ENCODE measurements at places on chromosomes 13 and 19.

GRCh38 chr13:23579896-23580683 is 9.9 kb downstream of the TNFRSF19 start:
- DNase-seq = no peak

DNA sequence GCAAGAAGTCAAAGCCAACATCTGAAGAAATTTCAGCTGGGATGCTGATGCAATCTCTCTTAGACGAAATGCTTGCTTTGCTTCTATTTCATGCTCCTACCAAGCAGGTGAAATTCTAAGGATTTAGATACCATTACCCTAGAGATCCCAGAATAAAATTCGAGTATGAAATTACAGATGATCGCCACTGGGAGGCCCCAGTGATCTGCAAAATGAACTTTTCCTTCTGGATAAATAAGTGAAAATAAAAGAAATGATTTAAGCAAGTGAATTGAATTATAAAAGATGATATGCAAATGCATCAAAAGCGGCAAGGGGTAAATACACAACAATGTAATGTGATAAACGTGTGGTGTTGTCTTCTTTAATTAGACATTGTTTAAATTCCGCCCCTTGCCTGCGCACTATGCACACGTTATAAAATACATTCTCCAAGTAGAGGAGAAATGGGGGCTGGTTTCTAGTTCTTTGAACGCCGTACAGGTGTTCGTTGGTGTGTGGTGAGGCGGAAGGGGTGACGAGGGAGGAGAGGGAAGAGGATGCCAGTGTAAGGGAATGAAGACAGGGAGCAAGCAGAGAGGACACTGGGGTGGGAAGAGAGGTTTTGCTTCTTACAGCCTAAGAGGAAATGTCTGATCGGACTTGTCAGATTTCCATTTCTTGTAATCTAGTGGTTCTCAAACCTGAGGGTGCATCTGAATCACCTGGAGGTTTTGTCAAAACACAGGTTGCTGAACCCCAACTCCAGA is 58.0 kb downstream of the ERCC5 start:
- DNase-seq = no peak

DNA sequence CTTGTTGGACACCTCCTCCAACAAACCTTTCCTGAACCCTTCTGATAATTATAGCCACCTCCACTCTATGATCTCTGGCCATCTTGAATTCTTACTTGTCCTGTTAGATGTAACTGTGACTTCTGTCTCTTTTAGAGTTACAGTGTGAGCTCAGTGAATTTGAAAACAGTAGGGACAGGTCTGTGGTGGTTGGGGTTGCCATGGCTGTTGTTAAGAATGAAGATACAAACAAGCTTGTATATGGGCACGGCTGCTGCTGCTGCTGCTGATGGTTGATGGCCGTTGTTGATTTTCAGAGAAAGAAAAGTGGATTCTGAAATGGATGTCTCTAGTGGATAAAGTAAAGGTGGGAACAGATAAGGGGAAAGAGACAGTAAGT is 101.5 kb downstream of the STARD13 start:
- DNase-seq = no peak

DNA sequence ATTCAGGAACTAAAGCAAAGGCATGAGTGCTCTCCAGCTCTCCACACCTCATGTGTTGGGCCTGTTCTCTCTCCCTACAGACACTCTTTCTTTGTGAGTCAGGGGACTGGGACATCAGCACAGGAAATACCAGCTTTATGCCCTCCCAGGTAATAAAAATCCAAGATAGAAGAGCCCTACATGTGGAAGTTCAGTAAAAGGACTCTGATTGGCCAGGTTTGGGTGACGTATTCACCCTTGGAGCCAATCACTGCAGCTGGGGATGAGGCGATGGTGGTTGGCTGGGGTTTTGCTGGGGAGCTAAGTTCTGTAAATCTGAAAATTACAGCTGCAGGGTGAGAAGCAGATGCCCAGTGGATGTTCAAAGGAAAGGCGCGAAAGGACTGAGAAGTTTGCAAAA is 32.5 kb downstream of the CCDC70 start:
- DNase-seq = no peak

DNA sequence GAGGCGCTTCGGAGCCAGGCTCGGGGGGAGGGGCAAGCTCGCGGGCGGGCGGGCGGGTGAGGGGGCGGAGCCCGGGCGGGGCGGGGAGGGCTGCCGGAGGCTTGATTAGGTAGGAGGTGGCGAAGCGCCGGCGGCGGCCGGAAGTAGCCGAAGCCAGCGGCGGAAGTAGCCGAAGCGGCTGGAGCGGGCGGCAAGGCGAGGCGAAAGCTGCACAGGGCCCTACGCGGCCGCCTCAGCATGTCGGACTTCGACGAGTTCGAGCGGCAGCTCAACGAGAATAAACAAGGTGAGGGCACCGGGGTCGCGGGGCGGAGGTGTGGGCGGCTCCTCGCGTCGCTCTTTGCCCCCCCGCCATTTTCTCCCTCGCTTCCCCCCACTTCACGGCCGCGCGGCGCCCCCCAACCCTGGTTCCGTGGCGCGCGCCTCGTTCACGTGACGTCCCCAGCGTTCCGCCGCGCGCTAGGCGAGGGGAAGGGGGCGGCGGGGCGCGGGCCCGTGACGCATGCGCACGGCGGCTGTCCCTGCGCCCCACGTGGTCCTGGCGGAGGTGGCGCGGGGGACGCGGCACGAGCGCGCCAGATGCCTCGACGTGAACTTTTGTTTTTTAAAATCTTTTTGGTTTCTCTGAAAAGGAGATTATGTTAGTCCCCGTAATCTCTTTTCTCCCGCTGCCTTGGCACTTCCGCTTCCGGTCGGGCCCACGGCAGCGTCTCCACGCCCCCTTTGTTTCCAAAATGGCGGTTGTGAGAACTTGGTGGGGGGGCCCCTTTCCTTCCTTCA is at the start of gene U2AF2:
TSS of gene U2AF2 (plus strand) at position 168 of the 780 bp plus-strand sequence. CDS start at position 238, 70 bp downstream.
- no peak for DNase-seq

DNA sequence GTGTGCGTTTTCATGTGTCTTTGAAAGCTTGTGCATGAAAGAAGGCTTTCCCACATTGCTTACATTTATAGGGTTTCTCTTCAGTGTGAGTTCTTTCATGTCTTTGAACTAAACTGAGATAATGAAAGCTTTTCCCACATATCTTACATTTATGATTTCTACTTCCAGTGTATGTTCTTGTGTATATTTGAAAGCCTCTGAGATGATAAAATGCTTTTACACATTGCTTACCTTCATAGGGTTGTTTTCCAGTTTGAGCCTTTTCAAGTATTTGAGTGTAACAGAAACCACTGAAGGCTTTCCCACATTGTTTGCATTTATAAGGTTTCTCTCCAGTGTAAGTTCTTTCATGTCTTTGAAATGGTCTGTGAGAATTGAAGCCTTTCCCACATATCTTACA is 9.8 kb upstream of the ZNF441 start:
- no peak for DNase-seq

DNA sequence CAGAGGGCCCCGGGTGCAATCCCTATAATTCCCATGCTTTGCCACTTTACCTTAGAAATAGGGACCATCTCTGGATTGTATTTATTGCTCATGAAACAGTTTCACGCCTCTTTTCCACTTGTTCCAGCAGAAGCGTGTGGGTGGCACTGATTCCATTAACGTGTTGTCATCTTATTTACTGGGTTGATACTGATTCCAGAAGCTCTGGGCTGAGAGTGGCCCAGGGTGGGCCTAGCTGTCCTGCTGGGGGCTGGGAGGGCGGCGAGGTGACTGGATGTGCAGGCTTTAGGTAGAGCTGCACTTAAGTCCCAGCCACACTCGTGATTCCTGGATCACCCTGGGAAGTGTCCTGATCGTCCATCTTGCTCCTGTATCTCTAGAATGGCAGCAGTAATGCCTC is 155.0 kb downstream of the TEX29 start:
- no peak for DNase-seq

GRCh38 chr13:24502533-24503378 is 9.8 kb downstream of the PARP4 start:
- no peak for DNase-seq

DNA sequence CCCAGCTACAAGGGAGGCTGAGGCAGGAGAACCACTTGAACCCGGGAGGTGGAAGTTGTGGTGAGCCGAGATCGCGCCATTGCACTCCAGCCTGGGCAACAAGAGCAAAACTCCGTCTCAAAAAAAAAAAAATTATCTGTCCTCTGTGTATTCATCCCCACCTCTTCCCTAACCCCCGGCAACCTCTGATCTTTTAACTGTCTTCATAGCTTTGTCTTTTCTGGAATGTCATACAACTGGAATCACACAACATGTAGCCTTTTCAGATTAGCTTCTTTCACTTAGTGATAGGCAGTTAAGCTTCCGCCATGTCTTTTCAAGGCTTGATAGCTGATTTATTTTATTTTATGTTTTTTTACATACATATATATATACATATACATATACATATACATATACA is 8.4 kb upstream of the S1PR5 start:
- no peak for DNase-seq

GRCh38 chr19:17021793-17022590 is 4.6 kb downstream of the CPAMD8 start:
- no peak for DNase-seq

GRCh38 chr19:41711376-41712261 is 3.2 kb downstream of the CEACAM5 start:
- DNase-seq = no peak

DNA sequence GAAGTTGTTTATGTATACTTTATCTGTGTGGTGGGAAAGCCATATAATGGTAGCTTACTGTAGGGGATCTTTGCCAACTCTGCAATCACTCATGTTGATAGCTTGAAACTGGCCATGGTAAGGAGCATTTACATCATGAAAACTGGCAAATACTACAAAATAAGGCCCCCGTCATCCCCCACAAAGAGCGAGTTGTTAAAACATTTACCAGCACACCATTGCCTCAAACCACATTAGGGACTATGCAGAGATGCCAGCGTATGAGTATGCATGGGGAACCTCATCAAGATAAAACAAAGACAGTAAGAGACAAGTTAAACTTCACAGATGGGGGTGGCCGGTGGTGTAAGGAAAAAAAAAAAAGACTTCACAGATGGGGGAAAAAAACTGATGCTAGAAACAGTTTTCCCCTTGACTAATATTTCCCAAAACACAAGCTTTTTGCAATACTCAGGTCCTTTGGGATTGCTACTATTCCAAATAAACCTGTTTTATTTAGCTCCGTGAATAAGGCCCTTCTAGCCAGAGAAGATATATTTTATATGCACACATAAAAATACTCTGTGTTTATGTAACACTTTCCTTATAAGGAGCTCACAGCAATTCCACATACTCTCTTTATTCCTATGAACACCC is 70.6 kb upstream of the SERP2 start:
- DNase-seq = no peak

DNA sequence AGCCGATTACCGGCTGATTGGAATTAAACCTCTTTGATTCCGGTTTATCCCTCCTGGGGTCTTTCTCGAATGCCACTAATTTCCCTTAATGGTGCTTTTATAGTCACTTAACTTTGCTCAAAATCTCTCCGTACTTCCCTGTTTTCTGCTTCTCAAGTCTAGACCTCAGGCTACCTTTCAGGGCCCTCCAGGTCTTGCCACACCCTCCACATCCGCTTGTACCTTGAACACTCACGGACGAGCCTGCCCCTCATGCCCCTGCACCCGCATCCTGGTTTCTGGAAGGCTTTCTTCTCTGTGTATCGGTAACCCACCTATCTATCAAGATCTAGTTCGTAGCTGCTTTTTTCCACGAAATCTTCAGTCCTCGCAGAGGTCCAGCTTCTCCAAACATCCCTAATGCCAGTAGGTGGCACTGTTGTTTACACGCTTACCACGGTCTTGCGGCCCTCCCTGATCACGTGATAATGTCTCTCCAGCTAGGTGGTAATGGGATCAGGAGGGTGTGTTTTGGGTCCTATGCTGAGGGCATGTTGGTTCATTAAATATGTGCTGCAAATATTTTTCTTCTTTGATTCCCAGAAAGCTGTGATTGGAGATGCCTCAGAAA is 13.8 kb downstream of the ATP12A start:
- DNase-seq = no peak

DNA sequence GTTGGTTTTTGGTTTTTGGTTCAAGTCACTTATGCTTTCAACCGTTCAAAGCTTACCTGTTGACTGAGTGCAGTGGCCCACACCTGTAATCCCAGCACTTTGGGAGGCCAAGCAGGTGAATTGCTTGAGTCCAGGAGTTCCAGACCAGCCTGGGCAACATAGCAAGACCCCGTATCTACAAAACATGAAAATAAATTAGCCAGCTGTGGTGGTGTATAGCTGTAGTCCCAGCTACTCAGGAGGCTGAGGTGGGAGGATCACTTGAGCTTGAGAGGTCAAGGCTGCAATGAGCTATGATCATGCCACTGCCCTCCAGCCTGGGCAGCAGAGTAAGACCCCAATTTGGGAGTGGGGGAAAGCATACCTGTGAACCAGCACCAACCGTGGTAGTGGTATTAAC is 43.7 kb downstream of the PEX11G start:
- no peak for DNase-seq

GRCh38 chr13:51151463-51151862 is 40.4 kb upstream of the C13orf42 start:
- DNase-seq = no peak

- DNase-seq = no peak
Measured at GRCh38 chr19:13864046-13864666, 12.8 kb upstream of the NANOS3 start.

GRCh38 chr13:49042476-49042875 is 66.8 kb downstream of the FNDC3A start:
- DNase-seq = no peak

GRCh38 chr19:35171730-35172129 is 17.2 kb downstream of the FXYD5 start:
- no peak for DNase-seq

DNA sequence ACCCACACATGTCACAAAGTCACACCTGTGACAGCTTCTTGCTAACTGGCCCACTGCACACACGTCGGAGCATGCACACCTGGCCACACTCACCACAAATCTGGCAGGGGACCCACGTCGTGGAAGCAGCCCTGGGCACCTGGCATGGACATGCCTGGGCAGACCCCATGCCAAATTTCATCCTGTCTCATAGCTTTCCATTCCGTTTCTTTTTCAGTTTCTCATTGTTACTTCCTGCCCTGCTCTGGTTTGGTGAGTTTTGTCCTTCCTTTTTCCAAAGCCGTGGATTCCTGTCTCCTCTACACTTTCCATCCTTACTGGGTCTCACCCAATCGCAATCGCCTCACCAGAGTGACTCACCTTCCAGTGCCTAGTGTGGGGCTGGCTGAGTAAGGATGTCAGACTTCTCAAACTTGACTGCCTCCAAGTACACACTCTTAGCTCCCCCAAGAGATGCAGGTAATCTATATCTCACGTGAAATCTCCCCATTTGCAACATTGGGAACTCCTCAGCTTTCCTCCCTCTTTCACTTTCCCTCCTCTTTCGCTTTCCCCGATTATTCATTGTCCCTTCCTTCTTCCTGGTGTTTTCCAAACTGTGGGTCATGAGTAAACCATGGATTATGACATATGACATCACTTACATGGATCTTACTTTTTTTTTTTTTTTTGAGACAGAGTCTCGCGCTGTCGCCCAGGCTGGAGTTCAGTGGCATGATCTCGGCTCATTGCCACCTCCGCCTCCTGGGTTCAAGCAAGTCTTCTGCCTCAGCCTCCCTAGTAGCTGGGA is 1.6 kb upstream of the BBC3 start:
- no peak for DNase-seq

- peak; percentile 53 for DNase-seq
Measured at GRCh38 chr19:55206664-55207500, 2.4 kb downstream of the PTPRH start.

GRCh38 chr19:40716031-40716481 is 630 bp downstream of the COQ8B start:
- DNase-seq = no peak

Measured in AG09309 (cell line).